Adipocyte (in vitro differentiated cells): ENCODE measurements at places on chromosomes 5 and 9.

DNA sequence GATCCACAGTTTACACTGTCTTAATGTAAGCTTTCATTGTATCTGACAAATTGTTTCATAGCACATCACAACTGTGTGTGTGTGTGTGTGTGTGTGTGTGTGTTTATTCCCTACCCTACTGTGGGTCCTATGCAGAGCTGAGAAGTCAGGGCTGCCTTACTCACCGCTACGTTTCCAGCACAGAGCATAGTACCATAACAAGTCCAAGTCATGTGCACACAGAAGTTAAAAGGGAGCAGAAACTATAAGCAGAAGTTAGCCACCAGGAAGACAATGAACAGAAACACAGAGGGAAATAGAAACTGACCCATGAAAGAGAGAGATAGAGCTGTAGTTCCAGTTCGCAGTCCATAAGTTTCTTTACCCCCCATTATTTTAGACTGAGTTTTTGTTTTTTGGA, 38.2 kb upstream of the DMXL1 start:
- no peak for DNase-seq

- DNase-seq, result peak; percentile 34
Observed at GRCh38 chr9:96219026-96219899, 82.7 kb downstream of the HSD17B3 start.

- no peak for DNase-seq
Observed at GRCh38 chr5:155978850-155979249, 348.1 kb upstream of the SGCD start.

- DNase-seq, result peak; percentile 100
Observed at GRCh38 chr5:138331449-138332368, at the start of gene CDC25C. Gene CDC25C, minus strand, starts transcription at chr5:138331804. Its CDS starts 624 bp downstream, at chr5:138331180.

- DNase-seq, result no peak
Observed at GRCh38 chr9:132671620-132672412, 1.6 kb downstream of the GTF3C4 start.

DNA sequence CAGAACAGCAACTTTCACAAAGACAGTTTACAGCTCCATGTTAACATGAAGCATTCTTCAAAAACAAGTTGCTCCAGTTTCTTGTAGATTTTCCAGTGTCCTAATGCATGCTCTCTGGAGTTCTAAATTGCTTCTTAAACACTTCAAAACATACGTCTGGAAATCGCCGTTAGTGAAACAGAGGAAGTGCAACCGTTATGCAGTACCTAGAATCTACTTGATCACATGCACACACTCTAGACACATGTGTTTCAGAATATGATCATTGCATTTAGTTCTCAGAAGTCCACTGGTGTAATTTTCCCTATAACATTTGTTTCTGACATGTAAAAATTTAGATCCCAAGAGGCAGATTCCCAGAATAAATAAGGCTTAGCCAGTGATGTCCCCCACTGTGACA, 41.1 kb upstream of the RUFY1 start:
- DNase-seq, result no peak

DNA sequence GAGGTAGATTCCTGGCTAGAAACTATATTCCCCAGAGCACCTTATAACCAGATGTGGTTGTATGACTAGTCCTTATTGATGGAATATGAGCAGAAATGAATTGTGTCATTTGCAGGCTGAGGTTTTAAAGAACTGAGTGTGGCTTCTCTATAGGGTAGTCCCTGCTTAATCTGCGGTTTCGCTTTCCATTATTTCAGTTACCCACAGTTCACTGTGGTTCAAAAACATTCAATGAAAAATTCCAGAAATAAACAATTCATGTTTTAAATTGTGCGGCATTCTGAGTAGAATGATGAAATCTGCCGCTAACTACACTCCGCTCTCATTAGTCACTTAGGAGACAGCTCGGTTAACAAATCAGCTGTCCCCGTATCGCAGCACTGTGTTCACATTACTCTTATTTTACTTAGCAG, 65.1 kb downstream of the ANKRD55 start:
- DNase-seq, result no peak

DNA sequence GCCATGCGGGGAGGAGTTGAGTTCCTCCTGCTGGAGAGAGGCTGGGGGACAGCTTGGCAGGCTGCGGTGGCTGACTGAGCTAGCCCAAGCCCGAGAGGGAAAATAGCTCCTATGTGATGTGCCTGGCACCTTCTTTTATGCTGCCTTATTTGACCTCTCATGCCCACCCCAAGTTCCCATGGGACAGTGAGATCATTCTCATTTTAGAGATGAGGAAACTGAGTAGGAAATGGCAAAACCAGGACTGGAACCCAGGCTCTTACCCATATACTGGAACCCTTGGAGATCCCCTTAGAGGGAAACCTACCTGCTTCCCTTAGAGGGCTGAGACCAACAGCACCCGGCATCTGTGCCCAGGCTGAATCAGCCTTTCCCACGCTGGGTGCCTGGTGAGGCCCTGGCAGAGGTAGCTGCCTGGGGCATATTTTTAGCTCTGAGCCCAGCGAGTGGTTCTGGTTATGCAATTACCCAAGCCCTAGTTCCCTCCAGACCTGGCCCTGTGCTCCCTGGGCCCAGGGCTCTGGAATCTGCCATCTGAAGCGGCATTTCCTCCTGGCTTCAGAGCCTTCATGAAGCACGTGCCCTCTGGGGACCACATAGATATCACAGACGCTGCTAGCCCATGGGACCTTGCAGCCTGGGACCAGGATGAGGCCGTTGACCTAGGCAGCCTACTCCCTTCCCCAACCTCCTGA, 23.6 kb downstream of the COL27A1 start:
- DNase-seq, result peak; percentile 51

- DNase-seq, result no peak
Observed at GRCh38 chr9:136653323-136654079, 9.2 kb upstream of the EGFL7 start.

DNA sequence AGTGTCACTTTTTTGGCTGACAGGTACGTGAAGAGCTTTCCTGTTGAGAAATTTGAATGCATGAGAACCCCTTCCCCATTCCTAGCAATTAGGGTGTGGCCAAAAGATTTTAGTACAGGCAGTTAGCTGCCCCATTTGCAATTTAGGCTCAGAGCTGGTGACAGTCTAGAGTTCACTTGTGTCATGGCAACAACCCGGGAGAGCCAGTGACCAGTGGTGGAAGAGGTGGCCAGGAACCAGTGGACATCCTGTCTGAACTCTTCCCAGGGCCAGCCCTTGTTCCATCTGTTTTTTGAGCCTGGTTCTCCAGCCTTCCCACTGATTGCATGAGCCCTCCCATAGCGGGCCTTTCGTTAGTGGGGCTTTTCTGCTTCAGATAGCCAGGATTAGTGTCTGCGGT, 2.5 kb upstream of the NEUROG1 start:
- DNase-seq, result no peak

DNA sequence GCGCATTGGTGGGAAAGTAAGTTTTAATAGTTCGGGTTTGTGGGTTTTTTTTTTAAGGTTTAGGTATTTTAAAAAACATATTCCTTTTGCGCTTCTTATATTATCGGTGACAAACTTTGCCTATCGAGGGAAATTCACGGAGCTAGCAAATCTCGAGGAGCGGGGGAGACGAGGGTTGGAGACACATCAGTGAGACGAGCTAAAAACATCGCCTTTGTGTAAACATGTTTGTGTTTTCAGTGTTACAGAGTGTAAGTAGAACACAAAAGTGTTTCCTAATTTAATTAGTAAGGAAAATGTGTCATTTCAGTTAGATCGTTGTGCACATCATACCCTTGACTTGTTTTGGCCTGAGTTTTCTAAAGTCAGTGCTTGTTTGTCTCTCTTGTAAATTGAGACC, 945 bp downstream of the BTF3 start:
- DNase-seq, result peak; percentile 31

- DNase-seq, result peak; percentile 94
Observed at GRCh38 chr9:130682421-130683121, 11.0 kb upstream of the EXOSC2 start.

- no peak for DNase-seq
Observed at GRCh38 chr9:89543621-89544278, 45.8 kb upstream of the SEMA4D start.

- no peak for DNase-seq
Observed at GRCh38 chr9:1538301-1538700, 476.8 kb upstream of the SMARCA2 start.

DNA sequence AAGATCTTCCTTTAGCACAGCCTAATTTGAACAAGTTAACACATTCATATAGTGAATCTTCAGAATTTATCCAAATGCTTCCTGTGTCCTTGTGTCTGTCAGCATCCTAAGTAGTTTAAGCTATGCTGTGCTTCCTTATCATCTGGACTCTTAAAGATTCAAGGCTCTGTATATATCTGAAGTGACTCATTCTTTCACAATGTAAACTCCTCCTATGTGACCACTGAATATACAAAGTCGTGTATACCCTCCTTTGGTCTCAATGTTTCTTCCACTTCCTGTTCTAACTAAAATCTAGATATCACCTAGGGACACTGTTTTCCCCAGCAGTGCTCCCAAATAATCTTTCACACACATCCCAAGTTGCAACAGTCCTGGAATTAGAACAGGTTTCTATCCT, 935.7 kb upstream of the NUDT12 start:
- DNase-seq, result peak; percentile 17

- DNase-seq, result no peak
Observed at GRCh38 chr5:67203701-67204074, 7.1 kb upstream of the CD180 start.

DNA sequence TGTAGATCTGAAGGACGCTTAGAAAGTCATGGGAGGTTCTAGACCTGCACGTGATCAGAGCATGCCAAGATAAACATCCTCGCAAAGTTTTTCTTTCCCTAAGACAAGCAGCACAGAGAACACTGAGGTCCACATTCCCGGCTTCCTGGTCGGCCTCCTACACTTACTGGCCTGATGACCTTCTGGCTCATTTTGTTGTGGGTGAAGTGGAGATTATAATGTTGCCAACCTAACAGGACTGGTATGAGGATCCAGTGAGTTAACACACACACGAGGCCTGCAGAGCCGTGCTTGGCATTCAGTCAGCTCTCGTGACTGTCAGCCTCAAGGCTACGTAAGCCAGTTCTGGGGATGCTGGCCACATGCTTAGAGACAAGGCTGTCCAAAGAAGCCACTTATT, 186.0 kb downstream of the TENT4A start:
- no peak for DNase-seq
